ENCODE measurements at places on chromosomes 3 and 15. TPM values are rescaled to one million over a fixed set of nuclear protein-coding genes. Genes with fewer than 3 reads are reported as not detected.

DNA sequence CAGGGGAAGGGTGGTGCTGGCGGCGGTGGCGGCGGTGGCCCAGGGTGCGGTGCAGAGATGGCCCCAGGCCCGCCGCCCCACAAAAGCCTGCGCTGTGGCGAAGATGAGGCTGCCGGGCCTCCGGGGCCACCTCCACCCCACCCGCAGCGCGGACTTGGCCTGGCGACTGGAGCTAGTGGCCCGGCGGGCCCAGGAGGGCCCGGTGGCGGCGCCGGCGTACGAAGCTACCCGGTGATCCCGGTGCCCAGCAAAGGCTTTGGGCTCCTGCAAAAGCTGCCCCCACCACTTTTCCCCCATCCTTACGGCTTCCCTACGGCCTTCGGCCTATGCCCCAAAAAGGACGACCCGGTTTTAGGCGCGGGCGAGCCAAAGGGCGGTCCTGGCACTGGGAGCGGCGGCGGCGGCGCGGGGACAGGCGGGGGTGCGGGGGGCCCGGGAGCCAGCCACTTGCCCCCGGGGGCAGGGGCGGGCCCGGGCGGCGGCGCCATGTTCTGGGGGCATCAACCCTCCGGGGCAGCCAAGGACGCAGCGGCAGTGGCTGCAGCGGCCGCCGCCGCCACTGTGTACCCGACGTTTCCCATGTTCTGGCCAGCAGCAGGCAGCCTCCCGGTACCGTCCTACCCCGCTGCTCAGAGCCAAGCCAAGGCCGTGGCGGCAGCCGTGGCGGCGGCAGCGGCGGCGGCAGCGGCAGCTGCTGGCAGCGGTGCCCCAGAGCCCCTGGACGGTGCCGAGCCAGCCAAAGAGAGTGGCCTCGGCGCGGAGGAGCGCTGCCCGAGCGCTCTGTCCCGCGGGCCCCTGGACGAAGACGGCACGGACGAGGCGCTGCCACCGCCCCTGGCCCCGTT is 1.6 kb downstream of the SKOR1 start:
- peaks cover 31% of the 10 kb centered on the region for H3K4me1 ChIP-seq

The CD276 gene
- total RNA-seq = 74.6 TPM

The GPR149 gene
- not detected for total RNA-seq

The CLDN16 gene
- total RNA-seq = 0.09 TPM

GRCh38 chr3:44991326-44991725 is 15.3 kb downstream of the EXOSC7 start:
- H3K4me1 ChIP-seq = peaks cover 36% of the 10 kb centered on the region
- no peak overlapping the region for H3K27ac ChIP-seq
- H3K4me3 ChIP-seq = no peak overlapping the region
- H3K36me3 ChIP-seq = peaks cover 33% of the 10 kb centered on the region
- no peak for DNase-seq
- no peaks in the 10 kb centered on the region for H3K27me3 ChIP-seq

GRCh38 chr3:105232553-105232952 is 134.2 kb upstream of the ALCAM start:
- H3K27me3 ChIP-seq = no peaks in the 10 kb centered on the region
- H3K4me3 ChIP-seq = no peak overlapping the region
- H3K4me1 ChIP-seq = peaks cover 6% of the 10 kb centered on the region
- no peaks in the 10 kb centered on the region for H3K36me3 ChIP-seq
- DNase-seq = no peak

The ILDR1 gene
- not detected for total RNA-seq

- DNase-seq = no peak
- H3K4me3 ChIP-seq = no peak overlapping the region
- no peaks in the 10 kb centered on the region for H3K36me3 ChIP-seq
- H3K27ac ChIP-seq = no peak overlapping the region
Observed at GRCh38 chr3:51986010-51986947, 2.9 kb downstream of the ACY1 start.

GRCh38 chr3:175447521-175447920 is 588.4 kb downstream of the NAALADL2 start:
- DNase-seq = no peak
- H3K36me3 ChIP-seq = no peaks in the 10 kb centered on the region
- H3K27ac ChIP-seq = no peak overlapping the region
- H3K4me1 ChIP-seq = no peaks in the 10 kb centered on the region

The RETNLB gene
- not detected for total RNA-seq

DNA sequence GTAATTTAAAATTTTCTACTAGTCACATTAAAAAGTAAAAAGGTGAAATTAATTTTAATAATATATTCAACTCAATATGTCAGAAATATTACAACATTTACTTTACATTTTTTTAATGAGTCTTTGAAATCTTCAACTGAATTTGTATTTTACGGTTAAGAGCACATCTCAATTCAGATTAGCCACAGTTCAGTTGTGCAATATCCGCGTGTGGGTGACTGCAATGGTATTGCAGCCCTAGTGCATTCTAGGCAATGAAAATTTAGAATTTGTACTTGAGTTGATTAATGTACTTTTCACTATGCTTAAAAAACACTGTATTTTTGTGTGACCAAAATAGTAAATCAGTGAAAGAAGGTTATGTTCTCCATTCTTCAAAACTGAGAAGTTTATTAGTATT is 57.3 kb downstream of the CEP63 start:
- DNase-seq = no peak
- no peaks in the 10 kb centered on the region for H3K27me3 ChIP-seq
- no peak overlapping the region for H3K4me3 ChIP-seq
- no peak overlapping the region for H3K27ac ChIP-seq

GRCh38 chr3:108293858-108294257 is 2.5 kb upstream of the HHLA2 start:
- no peak for DNase-seq
- H3K4me3 ChIP-seq = no peak overlapping the region
- H3K27ac ChIP-seq = no peak overlapping the region

GRCh38 chr15:25804451-25804850 is 58.7 kb downstream of the ATP10A start:
- no peaks in the 10 kb centered on the region for H3K27me3 ChIP-seq
- no peak overlapping the region for H3K27ac ChIP-seq
- no peak for DNase-seq
- no peaks in the 10 kb centered on the region for H3K4me1 ChIP-seq
- H3K4me3 ChIP-seq = no peak overlapping the region

DNA sequence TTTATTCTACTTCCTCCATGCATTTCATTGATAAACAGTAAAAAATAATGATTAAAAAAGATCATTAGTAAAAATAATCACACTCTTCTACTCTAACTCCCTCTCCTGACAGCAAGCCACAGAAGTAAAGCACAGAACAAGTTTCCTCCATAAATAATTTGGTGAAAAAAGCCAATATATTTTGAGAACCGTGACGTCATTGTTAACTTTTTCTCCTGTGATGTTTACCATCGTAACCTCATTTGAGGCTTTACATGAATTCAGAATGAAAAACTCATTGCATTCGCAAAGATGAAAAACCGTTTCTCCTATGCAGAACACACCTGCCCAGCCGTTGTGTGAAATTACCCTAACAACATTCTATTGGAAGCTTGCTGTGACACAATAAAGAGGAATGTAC is 120.7 kb downstream of the NSUN3 start:
- no peak overlapping the region for H3K4me3 ChIP-seq
- no peak for DNase-seq
- no peaks in the 10 kb centered on the region for H3K36me3 ChIP-seq
- no peaks in the 10 kb centered on the region for H3K4me1 ChIP-seq

- no peak overlapping the region for H3K4me3 ChIP-seq
- DNase-seq = no peak
- H3K4me1 ChIP-seq = no peaks in the 10 kb centered on the region
- H3K27ac ChIP-seq = no peak overlapping the region
- H3K36me3 ChIP-seq = no peaks in the 10 kb centered on the region
- no peaks in the 10 kb centered on the region for H3K27me3 ChIP-seq
Observed at GRCh38 chr3:100665230-100665629, 44.1 kb upstream of the TFG start.

The ALG3 gene
- 68.8 TPM for total RNA-seq

- no peaks in the 10 kb centered on the region for H3K27me3 ChIP-seq
- no peak overlapping the region for H3K4me3 ChIP-seq
- H3K4me1 ChIP-seq = peaks cover 18% of the 10 kb centered on the region
- DNase-seq = no peak
- H3K36me3 ChIP-seq = no peaks in the 10 kb centered on the region
Observed at GRCh38 chr3:181919375-181919774, 207.7 kb downstream of the SOX2 start.

DNA sequence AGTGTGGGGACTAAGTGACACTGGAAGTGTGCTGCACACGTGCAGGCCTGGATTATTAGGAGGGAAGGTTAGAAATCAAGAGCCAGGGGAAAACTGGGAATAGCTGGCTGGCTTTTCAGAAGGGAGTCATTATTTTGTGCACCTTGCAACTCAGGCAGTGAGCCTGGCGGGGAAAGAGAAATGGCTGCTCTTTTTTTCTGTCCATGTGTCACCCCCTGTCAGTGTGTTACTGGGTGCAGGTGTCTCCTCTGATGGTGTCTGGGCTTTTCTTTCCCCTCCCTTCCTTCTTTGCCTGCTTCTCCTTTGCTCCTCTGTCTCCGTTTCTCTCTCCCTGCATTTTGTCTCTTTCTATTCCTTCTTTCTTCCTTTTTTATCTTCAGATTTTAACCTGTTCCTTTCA is 130.7 kb downstream of the APBA2 start:
- no peak overlapping the region for H3K27ac ChIP-seq
- H3K36me3 ChIP-seq = no peaks in the 10 kb centered on the region

The TIMMDC1 gene
- total RNA-seq = 96.7 TPM

The CYP8B1 gene
- total RNA-seq = not detected

- H3K27me3 ChIP-seq = no peaks in the 10 kb centered on the region
- DNase-seq = no peak
- no peak overlapping the region for H3K4me3 ChIP-seq
- no peaks in the 10 kb centered on the region for H3K36me3 ChIP-seq
- no peak overlapping the region for H3K27ac ChIP-seq
Observed at GRCh38 chr3:3334491-3334890, 155.0 kb upstream of the CRBN start.

DNA sequence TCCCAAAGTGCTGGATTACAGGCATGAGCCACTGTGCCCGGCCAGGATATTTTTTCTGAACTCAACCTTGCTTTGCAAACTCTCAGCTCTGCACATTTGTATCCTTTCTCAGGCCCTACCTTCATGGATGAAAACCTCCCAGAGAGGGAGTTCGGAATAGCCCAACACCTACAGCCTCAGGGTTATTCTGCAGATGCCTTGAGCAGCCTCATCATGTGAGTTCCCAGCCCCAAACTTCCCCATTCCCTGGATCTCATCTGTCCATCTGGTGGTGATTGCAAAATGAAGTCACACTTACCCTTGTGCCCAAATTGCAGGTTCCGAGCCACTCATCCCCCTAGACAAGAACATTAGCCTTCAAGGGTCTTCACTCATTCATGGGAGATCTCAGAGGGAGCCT is 39.9 kb upstream of the KLHL25 start:
- H3K27ac ChIP-seq = no peak overlapping the region
- H3K4me3 ChIP-seq = no peak overlapping the region
- H3K4me1 ChIP-seq = no peaks in the 10 kb centered on the region

The SNRPN gene
- 83.0 TPM for total RNA-seq

- H3K27me3 ChIP-seq = no peaks in the 10 kb centered on the region
- no peak overlapping the region for H3K4me3 ChIP-seq
- H3K27ac ChIP-seq = no peak overlapping the region
Observed at GRCh38 chr3:27521179-27521871, 37.1 kb upstream of the SLC4A7 start.

DNA sequence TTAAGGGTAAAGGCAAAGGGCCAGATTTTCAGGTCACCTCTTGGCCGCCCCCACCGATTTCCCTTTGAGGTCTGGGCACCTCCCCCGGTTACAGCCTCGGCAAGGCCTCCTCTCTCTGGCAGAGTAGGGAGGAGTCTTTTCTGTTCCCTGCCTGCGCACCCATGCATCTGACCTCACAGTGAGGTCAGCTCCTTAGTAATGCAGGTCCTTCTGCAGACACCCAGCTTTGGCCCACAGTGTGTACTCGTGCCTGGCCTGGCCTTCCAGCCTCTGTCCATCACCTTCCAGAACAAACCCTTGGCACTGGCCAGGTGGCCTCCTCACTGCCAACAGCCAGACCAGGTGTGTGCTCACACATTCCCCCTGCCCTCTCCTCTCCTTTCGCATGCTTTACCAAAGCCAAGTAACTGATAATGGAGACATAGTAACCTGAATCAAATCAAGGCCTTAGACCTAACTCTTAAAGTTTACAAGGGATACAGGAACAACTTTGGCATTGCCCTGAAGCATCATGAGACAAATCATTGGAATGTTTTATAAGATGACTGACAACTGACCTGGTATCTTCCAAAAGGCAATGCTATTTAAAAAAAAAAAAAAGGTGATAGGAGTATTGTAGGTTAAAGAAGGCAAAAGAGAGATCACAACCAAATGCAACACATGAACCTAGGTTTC is 61.3 kb downstream of the CORO2B start:
- H3K27ac ChIP-seq = no peak overlapping the region
- no peak for DNase-seq
- no peaks in the 10 kb centered on the region for H3K36me3 ChIP-seq
- no peak overlapping the region for H3K4me3 ChIP-seq
- no peaks in the 10 kb centered on the region for H3K27me3 ChIP-seq

DNA sequence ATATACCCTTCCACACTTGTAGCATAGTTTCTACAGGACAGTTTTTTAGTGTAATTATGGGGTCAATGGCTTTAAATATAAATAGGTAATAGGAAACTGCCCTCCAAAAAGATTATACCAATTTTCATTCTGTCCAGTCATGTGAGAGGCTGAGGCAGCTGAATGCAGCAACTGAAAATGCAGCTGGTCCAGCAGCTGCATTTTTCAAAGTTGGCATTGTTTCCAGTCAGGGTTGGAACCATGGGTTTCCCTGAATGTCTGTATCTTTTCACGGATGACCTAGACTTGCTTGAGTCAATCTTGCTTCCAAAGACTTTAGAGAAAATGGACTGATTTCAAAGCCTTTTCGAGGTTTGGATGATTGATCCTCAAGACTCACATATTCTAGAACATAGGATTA is 9.9 kb upstream of the KNL1 start:
- H3K4me3 ChIP-seq = no peak overlapping the region
- no peaks in the 10 kb centered on the region for H3K36me3 ChIP-seq
- no peaks in the 10 kb centered on the region for H3K4me1 ChIP-seq

DNA sequence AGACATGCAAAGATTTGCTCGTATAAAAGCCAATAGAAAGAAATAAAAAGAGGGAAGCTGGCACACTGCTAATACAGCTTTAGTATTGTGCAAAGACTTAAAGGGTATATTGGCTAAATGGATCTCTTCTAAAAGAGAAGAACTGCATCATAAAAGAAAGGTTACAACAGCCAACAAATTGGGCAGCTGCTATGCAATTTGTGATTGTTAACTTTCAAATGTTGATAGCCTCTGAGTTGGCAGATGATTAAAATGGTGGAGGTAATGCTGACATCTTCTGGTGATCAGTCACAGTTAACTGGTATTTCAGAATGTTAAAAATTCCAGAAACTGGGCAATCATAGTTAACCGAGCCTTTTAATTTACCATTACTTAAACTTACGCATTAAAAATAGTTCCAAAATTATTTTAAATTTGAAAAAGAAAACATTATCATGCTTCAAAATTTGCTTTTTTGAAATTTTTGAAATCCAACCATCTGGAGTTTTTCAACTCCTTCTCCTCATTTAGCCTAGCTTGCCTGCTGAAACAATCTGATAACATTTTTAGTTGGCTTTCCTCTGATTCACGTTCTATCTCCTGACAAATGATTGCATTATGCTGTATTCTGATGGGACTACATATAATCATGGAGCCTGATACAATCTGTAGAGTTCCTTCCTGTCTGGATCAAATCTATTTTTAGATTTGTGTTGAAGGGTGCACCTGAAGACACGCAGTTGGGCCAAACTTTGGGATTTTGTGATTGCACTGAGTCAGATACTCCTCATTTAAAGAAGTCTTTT is 144.0 kb upstream of the PDZRN3 start:
- no peaks in the 10 kb centered on the region for H3K4me1 ChIP-seq
- no peaks in the 10 kb centered on the region for H3K27me3 ChIP-seq
- H3K4me3 ChIP-seq = no peak overlapping the region

The RBP2 gene
- total RNA-seq = not detected

The WDR72 gene
- total RNA-seq = not detected
